ENCODE measurements at places on chromosomes 13 and 19.

GRCh38 chr13:86000546-86000945, 201.3 kb upstream of the SLITRK6 start:
- no peak for DNase-seq

- DNase-seq = no peak
These were observed 183.4 kb downstream of the USP12 start for GRCh38 chr13:26988059-26988769.

DNA sequence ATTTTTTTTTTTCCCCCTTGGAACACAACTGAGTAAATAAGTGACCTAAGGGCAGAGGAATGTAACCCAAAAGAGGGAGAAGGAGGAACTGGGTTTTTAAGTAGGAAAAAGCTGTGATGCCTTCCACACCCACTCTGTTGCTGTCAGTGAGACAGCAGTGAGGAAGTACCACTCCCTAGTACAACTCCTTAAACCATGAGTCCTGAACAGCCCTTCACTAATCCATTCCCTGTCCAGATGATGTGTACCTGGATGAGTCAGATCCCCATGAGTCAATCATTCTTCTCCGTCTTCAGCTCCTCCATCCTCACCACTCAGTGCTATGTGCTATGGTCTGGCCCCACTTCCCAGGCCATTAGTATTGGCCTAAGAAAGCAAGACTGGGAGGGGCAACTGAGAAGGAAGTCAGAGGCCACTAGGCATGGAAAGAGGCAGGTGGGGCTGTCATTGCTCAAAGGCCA, 12.9 kb upstream of the CXCL17 start:
- no peak for DNase-seq

GRCh38 chr19:41031916-41032315, 40.8 kb downstream of the CYP2B6 start:
- DNase-seq = no peak

- no peak for DNase-seq
These were observed 12.9 kb downstream of the PIN1 start for GRCh38 chr19:9848060-9848459.

DNA sequence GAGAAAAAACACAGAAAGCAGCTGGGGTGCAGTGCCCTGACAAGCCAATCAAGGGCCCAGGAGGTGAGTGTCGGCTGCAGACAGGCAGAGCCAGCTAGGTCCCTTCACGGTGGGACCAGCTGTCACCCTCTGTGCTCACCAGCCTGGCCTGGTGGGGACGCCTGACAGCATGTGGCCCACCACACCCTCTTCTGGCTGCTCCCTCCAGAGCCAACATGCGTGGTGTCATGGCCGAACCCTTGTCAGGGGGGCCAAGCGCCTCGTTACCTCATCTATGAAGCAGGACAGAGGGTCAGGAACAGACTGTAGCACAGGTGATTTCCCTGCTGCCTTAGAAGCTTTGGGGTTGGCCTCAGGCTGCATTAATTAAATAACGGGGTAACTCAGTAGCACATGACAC, 40.0 kb upstream of the ISYNA1 start:
- DNase-seq = no peak

GRCh38 chr19:45681391-45682015, 10.2 kb downstream of the SNRPD2 start:
- DNase-seq = peak; percentile 71

DNA sequence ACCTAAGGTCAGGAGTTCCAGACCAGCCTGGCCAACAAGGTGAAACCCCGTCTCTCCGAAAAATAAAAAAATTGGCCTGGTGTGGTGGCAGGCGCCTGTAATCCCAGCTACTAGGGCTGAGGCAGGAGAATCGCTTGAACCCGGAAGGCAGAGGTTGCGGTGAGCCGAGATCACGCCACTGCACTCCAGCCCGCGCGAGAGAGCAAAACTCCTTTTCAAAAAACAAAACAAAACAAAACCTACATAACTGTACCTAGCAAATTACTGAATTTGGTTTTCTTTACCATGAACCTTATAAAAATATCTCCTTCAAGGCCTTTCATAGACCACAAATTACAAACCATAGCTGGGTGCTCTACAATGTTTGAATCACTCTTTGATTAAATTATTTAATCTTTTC, 760 bp downstream of the ZNF91 start:
- DNase-seq = peak; percentile 17

Data from stimulated activated CD4-positive, alpha-beta T cell treated with anti-CD3 and anti-CD28 coated beads, Interleukin-12 subunit alpha, Interleukin-12 subunit beta, amount 100 ng/mL, for 24 hours (primary cell).